ENCODE measurements at places on chromosomes 5 and 9.

DNA sequence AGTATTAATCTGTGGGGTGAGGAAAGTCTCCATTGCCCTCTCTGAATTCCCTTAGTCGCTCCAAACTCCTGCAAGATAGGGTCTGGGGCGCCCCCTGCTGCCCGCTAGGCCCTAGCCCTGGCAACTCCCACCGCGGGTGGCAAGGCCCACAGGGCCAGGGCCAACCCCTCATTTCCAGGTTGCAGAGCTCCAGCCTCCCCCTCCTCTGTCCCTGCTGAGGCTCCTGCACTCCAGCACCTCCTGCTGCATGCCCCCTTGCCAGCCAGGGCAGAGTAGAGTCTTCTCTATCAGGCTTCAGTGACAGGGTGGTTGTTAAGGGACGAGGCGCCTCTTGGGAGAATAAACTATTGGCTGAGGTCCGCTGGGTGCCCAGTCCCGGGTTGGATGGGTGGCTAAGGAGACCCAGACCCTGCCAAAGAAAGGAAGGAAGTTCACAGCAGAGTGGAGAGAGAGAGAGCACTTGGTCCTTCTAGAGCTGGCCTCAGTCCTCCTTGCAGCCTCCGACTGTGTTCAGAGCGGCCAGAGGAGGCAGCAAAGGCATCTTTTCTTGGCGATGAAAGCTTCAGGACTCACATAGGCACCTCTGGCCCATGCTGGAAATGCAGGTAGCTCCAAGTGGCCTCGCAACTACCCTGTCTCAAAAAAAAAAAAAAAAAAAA lies 45.6 kb downstream of the SAR1B start:
- H3K27me3 ChIP-seq, result no peaks in the 10 kb centered on the region
- H3K27ac ChIP-seq, result no peak overlapping the region

DNA sequence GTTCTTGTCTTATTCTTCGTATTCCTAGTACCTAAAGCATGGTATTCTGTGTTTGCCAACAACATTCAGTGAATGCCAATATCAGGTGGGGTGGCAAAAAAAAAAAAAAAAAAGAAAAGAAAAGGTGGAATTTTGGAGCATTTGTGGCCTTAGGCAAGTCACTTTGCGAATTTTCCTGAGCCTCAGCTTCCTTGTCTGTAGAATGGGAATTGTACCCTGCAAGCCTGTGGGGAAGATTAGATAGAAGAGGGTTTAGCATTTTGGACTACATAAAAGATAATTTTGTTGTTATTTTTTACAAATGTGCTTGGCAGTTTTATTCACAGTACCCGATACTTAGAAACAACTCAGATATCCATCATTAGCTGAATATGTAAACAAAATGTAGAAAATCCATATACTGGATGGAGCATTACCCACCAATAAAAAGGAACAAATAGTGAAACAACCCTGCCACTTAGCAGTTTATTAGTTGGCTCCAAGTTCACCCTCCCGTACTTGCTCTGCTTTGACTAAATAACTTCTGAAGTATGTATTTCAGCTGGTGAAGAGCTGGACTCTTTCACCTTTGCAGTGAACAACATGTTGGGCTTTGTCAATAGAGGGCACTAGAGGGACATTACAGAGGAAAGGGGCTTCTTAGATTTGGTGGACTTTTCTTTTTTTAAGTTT lies 13.6 kb downstream of the UBE2D2 start:
- DNase-seq, result no peak
- H3K4me1 ChIP-seq, result no peaks in the 10 kb centered on the region
- H3K36me3 ChIP-seq, result no peaks in the 10 kb centered on the region
- no peak overlapping the region for H3K27ac ChIP-seq
- H3K27me3 ChIP-seq, result no peaks in the 10 kb centered on the region

GRCh38 chr5:56039985-56040384 lies 45.2 kb upstream of the IL6ST start:
- H3K27me3 ChIP-seq, result no peaks in the 10 kb centered on the region
- H3K4me1 ChIP-seq, result peaks cover 3% of the 10 kb centered on the region
- H3K36me3 ChIP-seq, result no peaks in the 10 kb centered on the region
- no peak overlapping the region for H3K27ac ChIP-seq
- H3K4me3 ChIP-seq, result no peak overlapping the region
- DNase-seq, result no peak

- no peaks in the 10 kb centered on the region for H3K36me3 ChIP-seq
- H3K4me3 ChIP-seq, result no peak overlapping the region
- H3K27ac ChIP-seq, result no peak overlapping the region
- no peak for DNase-seq
Observed at GRCh38 chr5:169701910-169702451, 64.9 kb downstream of the DOCK2 start.

DNA sequence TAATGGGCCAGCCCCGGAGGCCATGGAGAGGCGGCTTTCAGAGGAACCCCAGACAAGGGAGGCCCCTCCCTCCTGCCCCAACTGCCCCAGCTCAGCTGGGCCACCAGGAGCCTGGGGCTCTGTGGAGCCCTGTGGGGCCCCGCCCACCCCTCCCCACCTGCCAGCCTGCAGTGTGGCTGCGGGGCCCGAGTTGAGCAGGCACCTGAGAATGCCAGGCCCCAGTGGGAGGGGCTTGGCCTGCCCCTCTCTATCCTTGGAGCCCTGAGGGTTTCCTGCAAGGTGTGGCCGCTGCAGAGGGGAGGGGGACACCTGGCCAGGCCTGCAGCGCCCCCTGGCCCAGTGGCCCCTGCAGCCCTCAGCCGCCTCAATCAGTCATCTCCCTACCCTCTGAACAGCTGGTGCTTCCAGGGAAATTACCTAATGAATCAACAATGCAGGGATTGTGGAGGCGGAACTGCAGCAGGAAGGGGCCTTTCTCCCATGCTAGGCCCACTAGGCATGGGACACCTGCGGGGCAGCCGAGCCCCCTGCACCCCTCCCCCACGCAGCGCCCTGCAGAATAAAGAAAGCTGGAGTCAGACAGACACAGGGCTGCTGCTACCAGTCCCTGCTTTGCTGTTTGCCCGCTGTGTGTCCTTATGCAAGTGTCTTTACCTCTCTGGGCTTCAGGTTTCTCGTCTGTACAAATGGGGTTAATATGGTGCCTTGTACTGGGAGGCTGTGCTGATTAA lies 48.0 kb downstream of the LMX1B start:
- H3K27me3 ChIP-seq, result no peaks in the 10 kb centered on the region
- peak; percentile 88 for DNase-seq
- H3K4me3 ChIP-seq, result no peak overlapping the region
- no peaks in the 10 kb centered on the region for H3K36me3 ChIP-seq
- H3K27ac ChIP-seq, result no peak overlapping the region

DNA sequence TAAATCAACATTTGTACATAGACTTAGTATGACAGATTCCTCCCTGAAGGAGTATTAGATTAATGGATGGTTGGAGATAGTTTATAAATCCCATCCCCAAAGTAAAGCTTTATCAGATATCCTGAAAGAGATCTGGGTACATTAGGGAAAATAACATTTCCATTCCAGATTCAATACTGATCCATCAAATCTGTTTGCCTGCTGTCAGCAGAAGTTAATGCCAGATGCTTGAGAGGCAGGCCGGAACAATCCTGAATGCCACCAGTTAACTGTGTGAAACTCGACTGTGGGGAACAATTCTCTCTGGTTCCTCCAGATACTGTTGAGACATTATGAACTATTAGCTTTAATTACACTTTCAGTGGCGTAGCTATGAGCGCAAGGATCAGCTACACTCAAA lies 1166.8 kb downstream of the MAT2B start:
- DNase-seq, result no peak
- H3K4me3 ChIP-seq, result no peak overlapping the region
- H3K4me1 ChIP-seq, result no peaks in the 10 kb centered on the region
- H3K36me3 ChIP-seq, result no peaks in the 10 kb centered on the region
- no peaks in the 10 kb centered on the region for H3K27me3 ChIP-seq

DNA sequence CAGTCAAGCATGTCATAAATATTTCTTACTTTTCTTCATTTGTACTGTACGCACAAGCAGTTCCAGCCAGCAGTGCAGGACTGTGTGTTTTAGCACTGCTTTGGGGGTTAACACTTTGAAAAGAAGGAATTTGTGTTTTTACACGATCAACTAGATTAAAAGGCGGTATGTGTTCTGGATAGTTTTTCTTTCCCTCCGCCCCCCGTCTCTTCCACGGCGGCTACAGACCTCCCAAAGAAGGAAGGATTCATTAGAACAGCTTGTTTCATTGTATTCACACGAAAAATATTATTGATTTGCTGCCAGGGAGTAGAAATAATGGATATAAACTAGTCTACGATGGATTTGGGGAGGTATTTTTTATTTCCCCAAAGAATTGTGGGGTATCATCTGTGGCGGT lies 336.8 kb upstream of the RFX3 start:
- no peak overlapping the region for H3K4me3 ChIP-seq
- no peaks in the 10 kb centered on the region for H3K36me3 ChIP-seq
- DNase-seq, result no peak
- no peaks in the 10 kb centered on the region for H3K4me1 ChIP-seq
- no peaks in the 10 kb centered on the region for H3K27me3 ChIP-seq
- H3K27ac ChIP-seq, result no peak overlapping the region

DNA sequence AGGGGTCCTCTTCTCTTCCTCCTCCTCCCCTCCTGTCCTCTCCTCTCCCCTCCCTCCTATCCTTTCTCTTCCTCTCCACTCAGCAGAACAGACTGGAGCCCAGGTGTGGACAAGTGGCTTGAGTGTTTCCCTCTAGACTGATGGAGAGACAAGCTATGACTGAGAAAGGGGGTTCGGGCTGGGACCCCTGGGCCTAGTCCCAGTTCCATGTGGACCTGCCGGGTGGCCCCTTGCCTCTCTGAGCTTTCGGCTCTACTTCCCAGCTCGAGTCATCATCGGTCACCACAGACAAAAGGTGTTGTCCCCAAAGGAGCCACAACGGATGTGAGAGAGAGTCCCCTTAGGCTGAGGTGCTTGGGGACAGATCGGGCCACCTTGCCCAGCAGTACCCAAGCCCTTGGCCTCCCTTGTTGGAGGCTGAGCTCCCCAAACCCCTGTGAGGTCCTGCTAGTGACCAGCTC lies 3.4 kb upstream of the RXRA start:
- H3K27me3 ChIP-seq, result no peaks in the 10 kb centered on the region
- peak; percentile 43 for DNase-seq
- H3K27ac ChIP-seq, result no peak overlapping the region

GRCh38 chr9:87594194-87594593 lies 96.5 kb downstream of the DAPK1 start:
- H3K27ac ChIP-seq, result no peak overlapping the region
- H3K27me3 ChIP-seq, result no peaks in the 10 kb centered on the region
- H3K4me1 ChIP-seq, result peaks cover 38% of the 10 kb centered on the region
- no peaks in the 10 kb centered on the region for H3K36me3 ChIP-seq
- DNase-seq, result peak; percentile 42
- no peak overlapping the region for H3K4me3 ChIP-seq

Measured in kidney (tissue), 22 donors.